ENCODE measurements at places on chromosomes 6 and 20.

DNA sequence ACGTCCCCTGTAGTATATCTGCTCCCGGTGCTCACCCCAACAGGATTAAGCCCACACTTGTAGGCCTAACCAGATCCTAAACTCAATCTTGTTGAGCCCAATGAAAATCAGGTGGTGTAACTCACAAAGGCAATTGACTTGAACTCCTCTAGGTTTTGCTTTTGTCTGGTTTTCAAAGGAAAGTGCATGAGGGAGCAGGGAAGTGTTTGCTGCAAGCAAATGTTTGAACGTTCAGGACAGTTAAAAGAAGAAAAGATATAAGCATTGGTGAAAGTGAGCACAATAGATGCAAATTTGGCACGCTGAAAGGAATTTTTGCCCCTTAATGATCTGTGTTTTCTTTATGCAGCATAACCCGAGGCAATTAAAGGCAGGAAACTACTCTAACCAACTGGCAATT lies 212.6 kb downstream of the PLCB1 start:
- DNase-seq: no peak

- no peak for DNase-seq
These were observed 10.5 kb downstream of the SNAI1 start for GRCh38 chr20:49993301-49993751.

DNA sequence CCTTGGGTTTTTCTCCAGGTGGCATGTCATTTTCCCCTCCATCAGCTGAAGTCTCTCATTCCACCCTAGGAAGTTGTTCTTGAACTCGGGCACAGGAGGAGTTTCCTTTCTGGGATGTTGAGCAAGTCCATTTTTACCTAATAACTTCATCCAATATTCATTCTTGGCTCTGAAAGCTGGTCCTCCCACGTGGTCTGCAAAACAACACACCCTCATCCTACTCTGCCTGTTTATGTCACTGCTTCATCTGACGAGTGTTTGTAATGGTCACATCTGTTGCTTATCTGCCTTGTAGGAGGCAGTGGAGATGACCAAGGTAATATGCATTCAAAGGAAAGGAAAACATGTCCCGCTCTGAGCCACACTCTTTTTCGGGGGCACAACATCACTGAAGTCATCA lies 41.7 kb upstream of the AIG1 start:
- no peak for DNase-seq

DNA sequence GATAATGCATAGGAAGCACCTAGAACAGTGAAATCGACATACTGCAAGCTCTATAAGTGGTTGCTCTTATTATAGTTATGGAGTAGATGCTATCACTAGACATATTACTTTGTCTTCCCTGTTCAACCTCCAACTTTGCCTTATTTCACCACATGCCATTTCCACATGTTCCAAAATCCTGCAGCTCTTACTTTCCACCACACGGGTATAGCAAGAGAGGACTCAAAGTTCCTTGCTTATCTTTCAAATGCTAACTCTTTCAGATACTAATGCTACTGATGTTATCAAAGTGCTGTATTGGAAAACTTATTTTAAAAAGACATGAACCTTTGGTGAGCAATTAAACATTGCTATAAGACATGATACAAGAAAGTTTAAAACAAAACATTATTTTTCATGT lies 1130.1 kb downstream of the HACE1 start:
- DNase-seq: no peak

DNA sequence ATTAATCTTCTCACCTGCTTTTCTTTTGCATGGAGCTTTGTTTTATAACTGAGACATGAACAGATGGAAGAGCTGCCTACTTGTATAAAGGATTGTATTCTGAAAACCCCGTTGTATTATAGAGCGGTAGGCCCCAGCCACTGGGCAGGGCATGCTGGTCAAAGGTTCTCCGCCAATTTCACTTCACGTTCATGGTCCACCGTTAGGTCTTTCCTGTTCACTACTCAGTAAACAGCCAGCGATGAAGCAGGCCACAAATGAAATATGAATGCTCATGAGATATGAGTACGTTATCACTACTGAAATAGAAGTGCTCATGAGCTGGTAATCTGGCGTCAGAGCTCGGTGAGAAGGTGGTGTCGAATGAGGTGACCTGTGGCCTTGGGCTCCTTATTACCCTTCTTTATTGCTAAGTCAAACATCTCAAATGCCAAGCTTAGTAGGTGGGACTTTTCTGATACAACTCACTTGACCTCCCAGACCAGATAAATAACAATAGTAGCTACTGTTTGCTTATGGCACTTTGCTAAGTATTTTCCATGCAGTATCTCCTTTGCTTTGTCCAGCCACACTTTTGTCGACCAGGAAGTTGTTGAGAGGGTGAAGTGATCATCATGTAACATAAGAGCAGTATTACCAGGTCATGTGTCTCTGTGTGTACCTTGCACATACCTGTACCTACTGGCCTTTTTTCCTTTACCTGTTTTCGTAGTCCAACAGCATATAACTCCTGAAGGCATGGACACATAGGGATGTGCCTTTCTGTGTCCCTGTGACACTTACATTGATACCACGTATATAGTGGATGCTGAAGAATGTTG lies 16.7 kb downstream of the EDN3 start:
- DNase-seq: no peak

- no peak for DNase-seq
These were observed 191.3 kb downstream of the OR2B2 start for GRCh38 chr6:27720607-27721580.

GRCh38 chr6:151870375-151870774 lies 62.9 kb downstream of the ESR1 start:
- DNase-seq: no peak

DNA sequence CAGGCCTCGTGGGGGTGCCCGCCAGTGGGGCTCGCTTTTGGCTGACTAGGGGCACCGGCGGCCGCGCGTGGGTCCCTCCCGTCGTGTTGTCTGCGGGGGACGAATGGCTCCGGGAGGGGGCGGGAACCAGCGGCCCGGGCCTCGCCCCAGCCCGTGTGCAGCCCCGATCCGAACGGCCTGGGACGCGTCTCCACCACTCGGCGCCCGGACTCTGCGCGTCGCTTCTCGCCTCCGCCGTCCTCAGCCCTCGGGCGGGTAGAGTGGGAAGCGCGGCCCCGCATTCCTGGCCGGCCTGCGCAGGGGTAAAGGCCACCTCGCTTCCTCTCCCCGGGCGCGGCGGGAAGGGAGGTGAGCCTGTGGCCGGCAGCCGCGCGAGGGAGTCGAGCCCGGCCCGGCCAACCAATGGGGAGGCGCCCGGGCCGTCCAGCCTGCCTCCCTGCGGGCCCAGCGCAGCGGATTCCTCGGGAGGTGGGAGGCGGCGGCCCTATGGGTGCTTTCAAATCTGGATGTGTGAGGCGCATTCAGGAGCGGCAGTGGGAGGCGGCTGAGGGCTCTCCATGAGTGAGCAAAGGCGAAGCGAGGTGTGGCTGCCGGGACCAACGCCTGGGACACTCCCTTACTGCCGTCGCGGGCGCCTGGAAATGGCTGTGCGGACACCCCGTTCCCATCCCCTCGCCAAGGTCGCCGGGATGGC lies 1.1 kb upstream of the ZBTB46 start:
- DNase-seq: no peak
